ENCODE measurements at places on chromosomes 12 and 14.

GRCh38 chr14:47675466-47676314, at the start of gene MDGA2:
TSS of gene MDGA2 (minus strand) at chr14:47675605.
- no peak for DNase-seq

DNA sequence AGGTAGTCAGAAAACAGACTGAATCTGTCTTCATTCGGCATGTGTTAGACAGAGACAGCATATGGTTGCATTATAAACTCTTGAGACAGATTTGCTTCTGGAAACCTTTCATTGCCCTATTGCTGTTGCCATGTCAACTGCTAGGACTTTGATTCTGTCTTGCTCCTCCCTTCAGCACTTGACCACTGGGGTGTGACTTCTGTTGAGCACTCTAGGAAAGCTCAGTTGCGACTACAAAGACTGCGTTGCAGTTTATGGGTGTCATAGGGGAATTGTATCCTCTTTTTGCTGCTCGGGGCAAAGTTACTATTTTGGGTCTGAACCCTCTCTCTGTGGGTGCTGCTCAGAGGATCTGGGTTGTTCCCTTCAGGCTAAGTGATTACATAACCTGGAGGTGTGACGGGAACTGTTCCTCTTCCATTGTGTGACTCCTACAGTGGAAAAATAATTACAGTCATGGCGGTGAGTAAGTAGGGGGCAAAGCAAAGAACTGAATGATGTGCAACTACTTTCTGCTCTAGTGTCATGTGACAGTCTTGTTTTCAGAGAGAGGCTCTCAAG, 44.3 kb upstream of the TRIM9 start:
- no peak for DNase-seq

- no peak for DNase-seq
Observed at GRCh38 chr12:80598004-80598606, 109.3 kb upstream of the MYF6 start.

DNA sequence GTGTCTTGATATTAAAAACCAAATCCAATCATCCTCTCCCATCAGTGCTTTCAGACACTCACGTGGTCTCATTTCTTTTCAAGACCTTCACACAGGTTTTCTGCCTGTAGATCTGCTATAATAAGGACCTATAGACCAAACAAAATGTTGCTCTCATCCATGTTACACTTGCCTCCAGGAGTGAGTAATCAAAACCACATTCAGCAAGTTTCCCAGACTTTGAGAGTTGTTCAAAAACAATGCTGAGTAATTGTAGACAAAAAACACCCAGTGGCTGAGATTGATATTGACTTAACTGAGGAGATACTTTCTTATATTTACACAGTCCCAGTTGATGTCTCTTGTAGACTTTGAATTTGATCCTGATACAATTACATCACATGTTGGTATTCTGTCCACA, 383.1 kb downstream of the TMEM132D start:
- DNase-seq: no peak

GRCh38 chr12:54126029-54126695, 62.6 kb downstream of the SMUG1 start:
- no peak for DNase-seq

Data from LNCaP clone FGC (cell line).